ENCODE measurements at places on chromosomes 13 and 19.

GRCh38 chr19:10086591-10087192 lies 575 bp downstream of the SHFL start:
- no peak for DNase-seq

DNA sequence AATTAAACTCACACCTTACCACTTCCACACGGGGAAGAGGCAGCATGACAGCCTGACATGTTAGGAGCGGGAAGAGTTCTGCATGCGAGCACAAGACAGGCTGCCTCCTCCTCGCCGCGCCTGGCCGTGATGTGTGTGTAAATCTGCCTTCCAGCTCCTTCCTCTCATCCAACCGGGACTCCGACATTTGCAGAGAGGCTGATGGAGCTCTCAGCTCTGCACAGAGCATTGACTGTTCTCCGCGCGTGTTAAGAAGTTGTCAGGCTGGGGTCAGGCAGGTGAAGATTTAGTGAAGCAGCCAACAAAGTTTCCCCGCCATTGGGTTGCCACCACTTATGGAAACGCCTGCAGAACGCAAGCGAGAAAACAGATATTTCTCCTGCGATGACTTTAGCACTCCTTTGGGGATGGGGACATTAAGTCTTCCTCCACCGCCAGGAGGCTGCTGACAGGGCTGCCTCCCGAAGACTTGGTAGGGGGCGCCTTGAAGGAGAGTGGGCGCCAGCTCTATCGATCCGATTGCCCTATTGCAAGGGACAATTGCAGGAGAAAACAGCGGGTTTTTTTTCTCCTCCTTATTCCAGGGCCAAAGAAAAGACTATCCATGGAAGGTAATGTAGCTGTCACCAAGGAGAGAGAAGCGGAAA lies 213.9 kb upstream of the TSHZ3 start:
- no peak for DNase-seq

DNA sequence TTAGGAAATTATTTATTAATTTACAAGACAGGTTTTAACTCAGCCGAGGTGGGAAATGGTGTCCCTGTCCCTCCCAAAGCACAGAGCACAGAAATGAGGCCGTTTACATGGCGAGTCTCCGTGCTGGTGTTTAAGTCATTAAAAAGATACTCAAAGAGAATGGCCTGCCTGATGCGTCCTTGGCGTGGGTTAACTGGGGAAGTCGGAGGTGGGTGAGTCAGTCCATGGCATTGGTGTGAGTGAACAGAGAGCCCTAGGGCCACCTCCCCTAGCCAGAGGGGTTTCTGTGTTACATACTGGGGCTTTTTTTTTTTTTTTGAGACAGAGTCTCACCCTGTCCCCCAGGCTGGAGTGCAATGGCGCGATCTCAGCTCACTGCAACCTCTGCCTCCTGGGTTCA lies 3.9 kb downstream of the FEM1A start:
- no peak for DNase-seq

DNA sequence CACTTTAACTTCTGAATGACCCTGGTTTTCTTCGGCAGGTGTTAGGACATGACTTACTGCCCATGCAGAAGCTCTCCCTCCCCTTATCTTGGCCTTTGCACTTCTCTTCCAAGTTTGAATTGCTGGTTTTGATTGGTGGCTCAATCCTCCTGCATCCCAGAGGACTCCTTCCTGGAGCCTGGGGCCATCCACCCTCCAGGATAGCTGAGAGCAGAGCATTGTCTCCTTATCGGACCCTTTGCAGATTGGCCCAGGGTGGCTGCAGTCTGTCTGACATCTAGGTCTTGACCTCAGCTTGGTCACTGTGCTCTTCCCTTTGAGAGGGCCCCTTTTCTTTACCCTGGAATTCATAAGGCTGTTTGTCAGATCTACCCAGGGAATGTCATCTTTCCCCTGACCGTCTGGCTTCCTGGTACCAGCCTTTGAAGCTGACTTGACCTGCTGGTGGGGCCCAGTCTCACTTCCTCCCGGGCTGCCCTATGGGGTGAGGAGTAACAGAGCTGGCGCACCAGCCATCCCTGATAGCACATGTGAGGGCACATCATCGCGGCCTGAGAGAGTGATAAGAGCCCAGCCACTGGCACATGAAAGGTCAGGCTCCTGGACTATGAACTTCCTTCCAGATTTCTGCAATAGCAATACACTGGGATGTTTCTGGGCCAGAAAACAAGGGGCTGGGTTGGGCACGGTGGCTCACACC lies 172.9 kb upstream of the UBL3 start:
- no peak for DNase-seq

- DNase-seq = no peak
Observed at GRCh38 chr13:94708031-94708859, 4.1 kb downstream of the SOX21 start.

DNA sequence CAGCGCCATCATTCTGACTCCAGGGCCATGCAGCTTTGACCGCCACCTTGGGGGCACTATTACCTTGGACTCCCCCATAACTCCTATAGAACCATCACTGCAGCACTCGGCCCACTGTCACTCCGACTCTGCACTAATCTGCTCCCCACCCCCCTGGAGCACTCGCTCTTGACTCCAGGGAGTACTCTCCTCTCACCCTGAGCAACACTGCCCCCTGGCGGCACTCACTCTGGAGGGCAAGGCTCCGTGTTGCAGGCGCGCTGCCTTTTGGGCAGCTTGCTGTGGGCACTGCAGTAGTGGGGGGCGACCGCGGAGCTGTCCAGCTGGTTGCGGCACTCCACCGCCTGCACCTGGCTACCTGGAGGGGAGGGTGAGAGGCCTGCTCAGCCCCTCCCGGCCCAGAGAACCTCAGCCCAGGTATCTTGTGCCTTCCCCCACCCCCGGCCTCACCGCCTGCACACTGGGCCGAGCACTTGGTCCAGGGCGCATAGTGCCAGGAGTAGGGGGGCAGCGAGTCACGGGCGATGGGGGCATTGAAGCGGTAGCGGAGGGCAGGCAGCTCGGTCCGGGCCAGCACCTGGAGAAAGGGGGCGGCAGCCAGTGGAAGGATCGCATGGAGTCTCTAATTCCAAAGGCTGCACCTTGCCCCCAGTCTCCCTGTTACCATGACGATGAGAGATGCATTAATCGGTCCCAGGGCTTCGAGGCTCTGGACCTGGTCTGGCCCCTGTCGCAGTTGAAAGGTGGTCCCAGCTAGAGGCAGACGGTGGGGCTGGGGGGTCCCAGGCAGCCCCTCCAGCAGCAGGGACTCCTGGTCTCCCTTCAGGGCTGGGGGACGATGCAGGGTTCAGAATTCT lies 8.9 kb upstream of the MYO1F start:
- no peak for DNase-seq

- no peak for DNase-seq
Observed at GRCh38 chr13:109012115-109012514, 382.7 kb downstream of the MYO16 start.

- no peak for DNase-seq
Observed at GRCh38 chr13:113607889-113608635, 23.5 kb downstream of the TFDP1 start.

Measured in cortex of kidney (tissue), 1 donor.